GM06990 (cell line): ENCODE measurements at places on chromosomes 13 and 19.
A peak's percentile ranks its signal among the peaks of the same experiment; 100 is the strongest.

DNA sequence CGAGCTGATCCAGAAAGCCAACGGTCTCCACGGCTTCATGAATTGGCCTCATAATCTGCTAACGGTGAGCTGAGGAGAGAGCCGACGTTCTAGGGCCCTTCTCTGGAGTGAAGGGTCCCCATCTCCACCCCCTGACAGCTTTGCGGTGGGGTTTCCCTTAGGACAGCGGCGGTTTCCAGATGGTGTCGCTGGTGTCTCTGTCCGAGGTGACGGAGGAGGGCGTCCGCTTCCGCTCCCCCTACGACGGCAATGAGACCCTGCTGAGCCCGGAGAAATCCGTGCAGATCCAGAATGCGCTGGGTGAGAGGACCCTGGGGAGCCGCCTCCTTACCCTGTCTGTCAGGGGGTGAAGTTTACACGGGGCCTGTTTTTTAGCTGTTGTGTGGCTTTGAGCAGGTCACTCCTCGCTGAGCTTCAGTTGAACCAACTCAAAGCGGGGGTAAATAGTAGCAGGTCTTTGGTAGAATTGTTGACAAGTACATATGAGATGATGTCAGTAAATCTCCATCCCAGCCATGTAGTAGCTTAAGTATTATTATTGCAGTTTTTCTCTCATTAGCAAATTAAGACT is 801 bp downstream of the QTRT1 start:
- DNase-seq: peak; percentile 62

GRCh38 chr19:38845374-38846024 is 4.3 kb downstream of the HNRNPL start:
- no peak for DNase-seq

DNA sequence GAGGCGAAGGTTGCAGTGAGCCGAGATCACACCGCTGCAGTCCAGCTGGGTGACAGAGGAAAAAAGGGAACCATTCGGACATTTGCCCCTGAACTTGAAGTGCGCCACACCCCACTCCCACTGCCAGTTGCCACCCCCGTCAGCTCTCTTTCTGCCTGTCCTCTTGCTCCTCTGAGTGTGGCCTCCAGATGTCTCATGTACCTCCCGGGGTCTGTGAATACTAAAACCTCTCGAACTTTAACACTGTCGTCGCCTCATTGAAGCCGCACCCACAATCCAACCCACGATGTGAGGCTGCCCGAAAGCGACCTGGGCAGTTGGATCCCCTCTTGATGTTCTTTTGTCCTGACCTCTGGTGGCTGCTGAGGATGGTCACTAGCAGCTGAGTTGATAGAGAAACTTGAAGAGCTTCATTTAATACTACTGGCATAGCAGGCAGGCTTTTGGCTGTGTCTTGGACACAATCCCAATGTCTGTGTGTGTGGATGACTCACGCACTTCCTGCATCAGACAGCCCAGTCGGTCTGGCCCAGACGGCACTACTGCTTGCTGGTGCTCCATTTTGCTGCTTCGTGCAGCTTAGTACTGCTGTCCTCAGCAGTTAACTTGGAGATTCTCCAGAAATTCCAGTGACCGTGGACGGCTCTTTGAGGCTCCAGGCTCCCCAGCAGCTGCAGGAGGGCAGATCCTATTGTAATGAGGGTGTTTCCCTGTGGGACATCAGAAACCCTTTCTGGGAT is 4.2 kb downstream of the FPR3 start:
- no peak for DNase-seq

- no peak for DNase-seq
These were observed 9.2 kb downstream of the PGPEP1 start for GRCh38 chr19:18349524-18350128.

GRCh38 chr19:51450730-51451307 is 7.4 kb downstream of the SIGLEC8 start:
- no peak for DNase-seq

DNA sequence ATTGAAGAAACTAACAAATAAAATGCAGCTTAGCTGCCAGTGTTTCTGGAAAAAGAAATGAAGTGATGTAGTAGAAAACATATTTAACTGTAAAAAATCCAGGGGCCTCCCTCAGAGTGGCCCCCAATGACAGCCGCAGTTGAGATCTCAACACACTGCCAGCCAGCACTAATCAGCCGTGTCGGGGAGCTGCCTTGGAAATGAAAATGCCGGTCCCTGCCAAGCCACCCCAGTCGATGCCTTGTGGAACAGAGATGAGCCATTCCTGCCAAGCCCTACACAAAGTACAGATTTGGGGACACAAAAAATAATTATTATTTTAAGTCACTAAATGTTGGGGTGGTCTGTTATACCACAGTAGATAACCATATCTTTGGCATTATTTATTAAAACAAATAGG is 1342.4 kb downstream of the EFNB2 start:
- DNase-seq: no peak

DNA sequence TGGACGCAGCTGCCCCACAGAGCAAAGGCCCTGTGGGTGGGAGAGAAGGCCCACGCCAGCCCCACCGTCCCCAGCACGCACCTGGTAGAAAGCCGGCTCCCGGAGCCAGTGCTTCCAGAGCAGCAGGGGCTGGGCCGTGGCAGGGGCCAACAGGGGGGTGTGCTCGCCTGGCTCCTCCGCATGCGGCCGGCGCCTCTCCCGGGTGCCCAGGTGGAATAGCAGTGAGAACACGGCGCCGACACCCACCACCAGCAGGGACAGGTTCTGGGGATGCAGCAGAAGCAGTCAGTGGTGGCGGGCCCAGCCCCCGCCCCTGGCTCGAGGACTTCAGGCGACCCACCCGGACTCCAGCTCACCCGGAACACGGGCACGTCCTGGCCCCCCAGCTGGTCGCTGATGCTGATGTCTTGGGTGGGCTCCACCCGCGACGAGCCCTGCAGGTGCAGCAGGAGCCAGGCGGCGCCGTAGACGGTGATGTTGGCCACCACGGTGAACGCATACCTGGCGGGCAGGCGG is 8.9 kb downstream of the TEKTIP1 start:
- DNase-seq: peak; percentile 17

GRCh38 chr19:49081273-49081672 is 4.0 kb upstream of the SNRNP70 start:
- DNase-seq: no peak

DNA sequence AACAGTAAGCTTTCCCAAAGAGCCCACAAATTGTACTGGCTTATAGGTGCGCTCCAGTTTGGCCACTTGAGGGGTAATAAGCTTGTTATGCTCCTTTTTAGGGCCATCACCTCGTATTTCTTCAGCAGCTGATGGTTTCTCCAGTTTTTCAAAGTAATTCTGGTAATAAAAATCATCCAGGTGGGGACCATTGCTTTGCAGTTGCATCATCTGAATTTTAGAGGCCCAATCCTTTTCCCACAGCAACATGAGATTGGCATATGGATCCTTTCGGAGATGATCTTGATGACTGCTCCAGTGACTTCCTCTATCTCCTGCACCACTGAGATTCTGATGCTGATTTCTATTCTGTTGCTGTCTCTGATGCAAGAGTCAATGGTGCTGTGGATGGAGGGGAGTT is 27.1 kb downstream of the ZNF546 start:
- DNase-seq: no peak

DNA sequence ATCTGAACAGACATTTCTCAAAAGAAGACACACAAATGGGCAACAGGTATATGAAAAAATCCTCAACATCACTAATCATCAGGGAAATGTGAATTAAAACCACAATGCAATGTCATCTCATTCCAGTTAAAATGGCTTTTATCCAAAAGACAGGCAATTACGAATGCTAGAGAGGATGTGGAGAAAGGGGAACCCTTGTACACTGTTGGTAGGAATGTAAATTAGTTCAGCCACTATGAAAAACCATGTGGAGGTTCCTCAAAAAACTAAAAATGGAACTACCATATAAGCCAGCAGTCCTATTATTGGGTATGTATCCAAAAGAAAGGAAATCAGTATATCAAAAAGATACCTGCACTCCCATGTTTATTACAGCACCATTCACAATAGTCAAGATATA is 24.7 kb upstream of the ZC3H13 start:
- DNase-seq: no peak

GRCh38 chr13:113155201-113155600 is 3.2 kb upstream of the PROZ start:
- no peak for DNase-seq

DNA sequence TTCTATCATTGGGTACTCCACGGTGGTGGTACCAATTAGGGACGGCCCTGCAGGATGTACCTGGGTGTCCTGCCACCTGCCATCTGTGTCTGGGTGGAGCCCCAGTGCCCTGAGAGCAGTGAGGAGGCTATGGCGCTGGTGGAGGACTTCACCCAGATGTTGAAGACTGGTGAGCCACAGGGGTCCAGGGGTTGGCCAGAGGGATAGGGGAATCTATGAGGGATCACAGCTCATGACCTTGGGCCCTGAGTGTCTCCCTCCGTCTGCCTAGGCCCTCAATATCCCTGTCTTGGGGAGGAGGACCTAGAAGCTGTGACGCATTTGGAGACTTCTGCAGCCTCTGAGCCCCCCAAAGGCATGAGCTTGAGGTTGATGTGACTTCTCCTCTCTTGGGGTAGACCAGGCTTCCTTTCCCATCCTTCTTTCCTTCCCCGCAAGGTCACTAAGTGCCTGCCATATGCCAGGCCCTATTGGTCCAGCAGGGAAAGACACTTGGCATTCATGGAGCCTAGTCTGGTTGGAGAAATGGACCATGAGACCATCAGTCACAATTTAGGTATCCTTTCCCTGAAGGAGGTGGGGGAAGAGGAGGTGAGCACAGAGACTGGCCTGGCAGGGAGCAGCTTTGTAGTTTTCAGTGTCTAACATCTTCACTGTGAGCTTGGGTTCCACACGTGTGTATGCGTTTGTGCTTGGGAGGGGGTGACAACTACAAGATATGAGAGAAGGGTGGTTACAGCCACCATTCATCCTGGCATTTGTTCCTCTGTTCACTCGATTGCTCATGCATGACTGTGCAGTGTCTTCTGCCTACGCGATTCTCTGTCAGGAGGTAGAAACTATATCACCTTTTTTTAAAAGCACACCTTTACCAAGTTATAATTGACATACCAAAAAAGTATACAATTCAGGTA is 5.1 kb upstream of the MZF1 start:
- DNase-seq: no peak

GRCh38 chr19:35712567-35713505 is 5.0 kb upstream of the KMT2B start:
- DNase-seq: peak; percentile 85

- no peak for DNase-seq
These were observed 310.6 kb upstream of the MIR17HG start for GRCh38 chr13:91036886-91037285.

DNA sequence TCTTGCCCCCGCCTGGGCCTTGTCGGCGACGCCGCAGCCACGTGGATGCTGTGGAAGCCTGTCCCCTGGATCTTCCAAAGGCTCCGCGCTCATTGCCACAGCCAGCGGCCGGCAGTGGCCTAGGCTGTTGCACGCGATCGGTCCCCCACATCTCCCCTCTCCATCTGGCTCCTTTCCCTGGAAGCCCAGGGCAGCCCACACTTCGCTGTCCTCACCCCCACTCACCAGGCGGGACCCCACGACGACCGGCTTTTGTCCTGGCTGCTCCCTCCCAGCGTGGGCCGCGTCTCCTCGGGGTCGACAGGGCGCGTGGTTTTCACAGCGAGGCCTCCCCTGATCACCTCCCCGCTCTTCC is 605 bp upstream of the TEX30 start:
- DNase-seq: no peak

GRCh38 chr13:53041968-53042516 is 13.4 kb downstream of the OLFM4 start:
- no peak for DNase-seq

DNA sequence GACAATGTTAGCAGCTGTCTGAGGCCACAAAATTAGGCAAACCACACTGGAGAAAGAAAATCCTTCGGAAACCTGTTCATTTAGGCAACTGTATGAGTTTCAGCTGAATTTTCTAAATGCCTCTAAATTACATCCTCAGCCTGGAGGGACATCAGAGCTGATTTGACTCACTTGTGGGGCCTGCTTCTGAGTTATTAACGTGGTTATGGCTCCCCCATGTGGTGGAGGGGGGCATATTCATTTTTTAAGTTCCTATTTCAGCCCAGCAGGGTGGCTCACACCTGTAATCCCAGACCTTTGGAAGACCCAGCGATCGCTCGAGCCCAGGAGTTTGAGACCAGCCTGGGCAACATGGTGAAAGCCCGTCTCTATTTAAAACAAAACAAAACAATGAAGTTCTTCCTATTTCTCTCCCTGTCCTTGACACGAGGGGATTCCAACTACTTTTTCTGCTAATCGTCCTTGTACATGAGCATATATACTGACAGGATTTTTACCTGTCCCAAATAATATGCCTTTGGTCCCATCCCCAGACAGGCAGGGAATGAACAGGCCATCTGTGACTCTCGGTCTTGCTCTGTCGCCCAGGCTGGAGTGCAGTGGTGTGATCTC is 31.5 kb upstream of the HIF3A start:
- DNase-seq: peak; percentile 24

GRCh38 chr13:29515372-29515771 is 80.1 kb downstream of the SLC7A1 start:
- DNase-seq: no peak

DNA sequence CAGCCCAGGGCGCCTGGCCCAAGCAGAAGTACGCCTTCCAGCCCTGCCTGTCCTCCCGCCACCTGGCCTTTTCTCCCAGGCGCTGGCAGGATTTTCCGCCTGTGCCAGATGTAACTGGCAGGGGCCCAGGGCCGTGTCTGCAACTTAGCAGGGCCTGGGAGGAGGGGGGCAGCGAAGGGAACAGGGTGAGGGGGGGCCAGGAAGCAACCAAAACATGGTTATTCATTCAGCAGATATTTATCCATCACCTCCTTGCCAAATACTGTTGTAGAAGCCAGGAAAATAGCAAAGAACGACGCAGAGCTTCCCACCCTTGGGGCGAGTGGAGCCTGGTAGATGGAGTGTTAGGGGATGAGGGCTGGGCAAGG is 5.6 kb downstream of the TLE6 start:
- DNase-seq: no peak

GRCh38 chr19:18780081-18780480 is 11.0 kb downstream of the COMP start:
- DNase-seq: no peak

DNA sequence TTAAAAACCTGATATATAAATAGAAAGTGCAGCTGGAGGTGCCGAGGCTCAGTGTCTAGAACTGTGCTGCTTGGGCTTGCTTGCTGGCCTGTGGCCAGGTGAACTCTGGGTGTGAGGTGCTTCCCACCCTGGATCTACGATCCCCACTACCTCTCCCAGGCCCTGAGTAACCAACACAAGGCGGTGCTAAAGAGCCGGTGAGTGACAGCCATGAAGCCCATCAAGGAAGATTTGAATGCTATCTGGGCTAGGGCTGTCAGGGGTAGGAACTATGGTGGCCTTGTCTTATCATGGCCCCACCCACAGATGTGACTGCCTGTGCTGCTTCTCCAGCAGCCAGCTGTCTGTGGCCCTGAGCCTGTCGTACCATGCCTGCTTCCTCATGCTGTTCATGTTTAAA is 25.6 kb upstream of the ZNF91 start:
- DNase-seq: no peak
